ENCODE measurements at places on chromosomes 16 and 17.

GRCh38 chr16:619476-620100 is 11.2 kb upstream of the WFIKKN1 start:
- no peak overlapping the region for H3K4me3 ChIP-seq
- H3K36me3 ChIP-seq, result no peaks in the 10 kb centered on the region
- H3K27ac ChIP-seq, result no peak overlapping the region

- no peaks in the 10 kb centered on the region for H3K27me3 ChIP-seq
- H3K4me3 ChIP-seq, result no peak overlapping the region
- DNase-seq, result no peak
- H3K27ac ChIP-seq, result no peak overlapping the region
- no peaks in the 10 kb centered on the region for H3K36me3 ChIP-seq
These were observed 2.4 kb downstream of the UTS2R start for GRCh38 chr17:82373731-82374625.

- H3K4me3 ChIP-seq, result no peak overlapping the region
- H3K36me3 ChIP-seq, result no peaks in the 10 kb centered on the region
- H3K27ac ChIP-seq, result no peak overlapping the region
- no peaks in the 10 kb centered on the region for H3K4me1 ChIP-seq
- no peak for DNase-seq
- peaks cover 9% of the 10 kb centered on the region for H3K27me3 ChIP-seq
These were observed 484.7 kb downstream of the NPIPA7 start for GRCh38 chr16:16863672-16864071.

GRCh38 chr16:88387180-88387765 is 4.5 kb downstream of the ZNF469 start:
- peaks cover 11% of the 10 kb centered on the region for H3K4me1 ChIP-seq
- H3K4me3 ChIP-seq, result no peak overlapping the region
- H3K27me3 ChIP-seq, result no peaks in the 10 kb centered on the region
- DNase-seq, result no peak
- H3K27ac ChIP-seq, result no peak overlapping the region
- H3K36me3 ChIP-seq, result no peaks in the 10 kb centered on the region

DNA sequence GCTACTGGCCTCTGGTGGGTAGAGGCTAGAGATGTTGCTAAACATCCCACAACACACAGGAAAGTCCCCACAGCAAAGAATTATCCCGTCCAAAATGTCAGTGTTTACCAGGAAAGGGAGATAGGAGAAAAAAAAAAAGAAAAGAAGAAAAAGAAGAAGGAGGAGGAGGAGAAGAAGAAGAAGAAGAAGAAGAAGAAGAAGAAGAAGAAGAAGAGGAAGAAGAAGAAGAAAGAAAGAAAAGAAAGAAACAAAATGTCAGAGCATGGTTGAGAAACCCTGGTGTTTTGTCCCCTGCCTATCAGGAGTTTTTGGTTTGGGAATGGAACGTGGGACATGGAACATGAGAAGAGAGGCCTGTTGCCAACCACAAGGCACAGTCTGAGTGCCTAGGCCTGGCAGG is 2.4 kb downstream of the TMEM95 start:
- no peak overlapping the region for H3K27ac ChIP-seq
- DNase-seq, result no peak
- H3K27me3 ChIP-seq, result no peaks in the 10 kb centered on the region
- peaks cover 6% of the 10 kb centered on the region for H3K4me1 ChIP-seq

DNA sequence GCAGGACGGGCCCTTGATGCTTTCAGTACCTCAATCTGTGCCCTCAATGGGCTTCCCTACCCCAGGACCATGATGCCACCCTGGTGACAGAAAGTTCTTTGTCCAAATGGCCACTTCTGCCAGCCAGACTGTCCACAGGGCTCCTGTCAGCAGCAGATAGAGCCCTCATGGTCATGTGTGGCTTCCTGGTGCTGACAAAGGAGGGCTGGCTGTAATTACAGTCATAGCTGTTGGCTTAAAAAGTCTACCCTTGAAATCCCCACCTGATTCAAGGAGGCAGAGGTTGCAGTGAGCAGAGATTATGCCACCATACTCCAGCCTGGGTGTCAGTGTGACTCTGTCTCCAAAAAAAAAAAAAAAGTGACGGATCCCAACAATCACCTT is 3.3 kb downstream of the TRPV2 start:
- H3K27me3 ChIP-seq, result no peaks in the 10 kb centered on the region
- no peaks in the 10 kb centered on the region for H3K36me3 ChIP-seq
- H3K4me1 ChIP-seq, result peaks cover 15% of the 10 kb centered on the region
- H3K4me3 ChIP-seq, result no peak overlapping the region
- DNase-seq, result no peak

DNA sequence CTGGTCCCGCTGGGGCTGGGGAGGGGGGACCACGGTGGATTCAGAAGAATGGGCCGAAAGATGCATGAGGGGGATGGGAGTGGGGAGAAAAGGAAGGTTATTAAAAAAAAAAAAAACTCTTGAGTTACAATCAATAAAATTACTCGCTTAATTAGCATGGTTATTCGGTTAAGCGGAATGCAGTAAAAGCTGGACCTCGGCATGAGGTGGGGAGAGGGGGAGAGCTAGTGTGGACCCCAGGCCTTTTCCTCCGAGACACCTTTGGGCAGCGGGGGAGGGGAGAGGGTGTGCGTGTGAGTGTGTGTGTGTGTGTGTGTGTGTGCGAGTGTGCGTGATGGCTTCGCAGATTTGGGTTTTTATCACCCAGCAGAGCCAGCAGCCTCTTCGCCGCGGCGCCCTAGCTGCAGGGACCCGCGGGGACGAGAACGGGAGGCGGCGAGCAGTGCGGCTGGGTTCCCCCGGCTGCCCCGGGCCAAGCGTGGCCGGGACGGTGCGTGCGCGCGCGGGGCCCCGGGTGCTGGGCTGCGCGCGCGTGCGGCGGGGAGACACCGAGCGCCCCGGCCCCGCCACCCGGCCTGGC is 3.7 kb downstream of the BAHCC1 start:
- DNase-seq, result no peak
- H3K4me3 ChIP-seq, result peak overlapping the region; percentile 78
- H3K36me3 ChIP-seq, result no peaks in the 10 kb centered on the region
- H3K4me1 ChIP-seq, result peaks cover 41% of the 10 kb centered on the region

DNA sequence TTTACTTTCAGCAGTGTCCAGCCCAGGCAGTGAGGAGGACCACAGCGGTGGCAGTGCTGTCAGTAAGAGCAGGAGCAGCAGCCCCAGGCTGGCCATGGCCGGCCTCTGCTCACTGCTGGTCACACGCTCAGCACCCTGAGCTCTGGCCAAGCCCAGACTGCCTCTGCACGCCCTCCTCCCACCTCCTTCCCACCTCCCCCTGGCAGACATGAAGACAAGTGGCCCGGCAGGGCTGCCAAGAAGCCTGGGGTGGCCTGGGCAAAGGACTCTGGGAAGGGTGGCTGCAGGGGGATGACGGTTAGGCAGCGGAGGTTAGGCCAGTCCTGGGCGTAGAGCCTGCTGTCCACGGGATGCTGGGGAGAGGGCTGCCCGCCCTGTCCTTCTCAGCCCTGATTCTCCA is at the start of gene C16orf89:
Gene C16orf89, minus strand, starts transcription at position 144 of the 400 bp plus-strand sequence. Its CDS starts 48 bp downstream, at position 96.
- H3K27me3 ChIP-seq, result no peaks in the 10 kb centered on the region
- no peaks in the 10 kb centered on the region for H3K4me1 ChIP-seq
- DNase-seq, result no peak
- no peak within 1 kb of the TSS for H3K27ac ChIP-seq
- no peak within 1 kb of the TSS for H3K4me3 ChIP-seq
- H3K36me3 ChIP-seq, result no peaks in the 10 kb centered on the region

DNA sequence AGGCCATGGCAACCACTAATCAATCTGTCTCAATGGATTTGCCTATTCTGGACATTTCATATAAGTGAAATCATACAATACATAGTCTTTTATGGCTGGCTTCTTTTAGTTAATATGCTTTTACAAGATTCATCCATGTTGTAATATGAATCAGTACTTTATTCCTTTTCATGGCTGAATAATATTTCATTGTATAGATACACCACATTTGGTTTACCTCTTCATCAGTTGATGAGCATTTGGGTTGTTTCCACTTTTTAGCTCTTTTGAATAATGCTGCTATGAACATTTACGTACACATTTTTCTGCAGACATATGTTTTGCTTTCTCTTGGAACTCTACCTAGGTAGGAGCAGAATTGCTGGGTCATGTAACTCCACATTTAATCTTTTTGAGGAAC is 2.8 kb upstream of the ZNRF1 start:
- H3K4me1 ChIP-seq, result peaks cover 4% of the 10 kb centered on the region
- H3K27ac ChIP-seq, result no peak overlapping the region
- H3K36me3 ChIP-seq, result no peaks in the 10 kb centered on the region
- no peak overlapping the region for H3K4me3 ChIP-seq
- no peak for DNase-seq

GRCh38 chr17:18858567-18859245 is 775 bp downstream of the PRPSAP2 start:
- peak overlapping the region; percentile 70 for H3K4me3 ChIP-seq
- H3K36me3 ChIP-seq, result no peaks in the 10 kb centered on the region
- H3K4me1 ChIP-seq, result peaks cover 12% of the 10 kb centered on the region
- DNase-seq, result no peak
- peak overlapping the region; percentile 83 for H3K27ac ChIP-seq

GRCh38 chr16:22296225-22297113 is 740 bp upstream of the POLR3E start:
- no peak for DNase-seq
- H3K27ac ChIP-seq, result peak overlapping the region; percentile 62
- peaks cover 3% of the 10 kb centered on the region for H3K4me1 ChIP-seq
- peak overlapping the region; percentile 92 for H3K4me3 ChIP-seq

DNA sequence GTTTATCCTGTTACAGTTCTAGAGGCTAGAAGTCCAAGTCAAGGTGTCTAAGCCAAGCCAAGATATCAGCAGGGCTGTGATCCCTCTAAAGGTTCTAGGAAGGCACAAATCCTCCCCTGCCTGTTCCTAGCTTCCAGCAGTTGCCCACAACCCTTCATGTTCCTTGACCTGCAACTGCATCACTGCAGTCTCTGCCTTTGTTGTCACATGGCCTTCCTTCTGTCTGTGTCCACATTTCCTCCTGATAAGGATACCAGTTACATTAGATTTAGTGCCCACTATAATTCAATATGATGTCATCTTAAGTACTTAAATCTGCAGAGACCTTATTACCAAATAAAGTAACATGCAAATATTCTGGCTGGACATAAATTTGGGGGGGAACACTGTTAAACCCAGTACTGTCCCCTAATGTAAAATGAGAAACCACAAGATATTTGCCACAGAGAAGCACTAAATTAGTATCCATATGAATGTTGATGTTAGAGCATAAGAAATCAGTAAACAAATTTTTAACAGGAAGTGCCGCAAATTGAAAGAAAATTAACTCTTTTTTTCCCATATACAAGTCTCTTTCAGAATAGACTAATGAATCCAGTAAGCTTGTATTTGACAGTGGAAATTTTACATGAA is 4.7 kb downstream of the UQCRC2 start:
- H3K36me3 ChIP-seq, result peaks cover 43% of the 10 kb centered on the region
- no peak overlapping the region for H3K4me3 ChIP-seq
- no peaks in the 10 kb centered on the region for H3K27me3 ChIP-seq
- H3K4me1 ChIP-seq, result peaks cover 7% of the 10 kb centered on the region

DNA sequence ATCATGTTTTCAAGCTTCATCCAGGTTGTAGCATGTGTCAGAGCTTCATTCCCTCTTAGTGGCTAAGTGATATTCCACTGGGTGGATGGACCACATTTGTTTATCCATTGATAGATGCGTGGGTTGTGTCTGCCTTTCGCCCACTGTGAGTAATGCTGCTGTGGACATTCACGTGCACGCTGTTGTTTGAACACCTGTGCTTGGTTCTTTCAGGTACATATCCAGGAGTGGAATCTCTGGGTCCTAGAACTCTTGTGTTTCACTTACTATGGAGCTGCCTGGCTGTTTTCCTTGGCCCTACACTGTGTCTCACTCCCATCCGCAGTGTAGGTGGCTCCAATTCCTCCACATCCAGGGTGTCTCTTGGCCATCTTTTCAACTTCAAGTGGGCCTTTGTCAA is 224.2 kb downstream of the C16orf95 start:
- DNase-seq, result no peak
- H3K27ac ChIP-seq, result no peak overlapping the region

GRCh38 chr16:30185683-30186421 is 2.5 kb downstream of the CORO1A start:
- peaks cover 6% of the 10 kb centered on the region for H3K4me1 ChIP-seq
- no peak overlapping the region for H3K4me3 ChIP-seq
- no peak for DNase-seq
- H3K27me3 ChIP-seq, result no peaks in the 10 kb centered on the region
